Hematopoietic multipotent progenitor cell treated with erythropoietin and hydrocortisone succinate and interleukin-3 and kit ligand, for 4 days (in vitro differentiated cells): ENCODE measurements at places on chromosomes 3 and 15.

GRCh38 chr3:179045719-179046402, 25.7 kb downstream of the ZMAT3 start:
- no peak for DNase-seq

GRCh38 chr15:100849021-100849854, 30.4 kb upstream of the ALDH1A3 start:
- DNase-seq = peak; percentile 67

- no peak for DNase-seq
Measured at GRCh38 chr3:29026286-29026685, 254.6 kb upstream of the RBMS3 start.

DNA sequence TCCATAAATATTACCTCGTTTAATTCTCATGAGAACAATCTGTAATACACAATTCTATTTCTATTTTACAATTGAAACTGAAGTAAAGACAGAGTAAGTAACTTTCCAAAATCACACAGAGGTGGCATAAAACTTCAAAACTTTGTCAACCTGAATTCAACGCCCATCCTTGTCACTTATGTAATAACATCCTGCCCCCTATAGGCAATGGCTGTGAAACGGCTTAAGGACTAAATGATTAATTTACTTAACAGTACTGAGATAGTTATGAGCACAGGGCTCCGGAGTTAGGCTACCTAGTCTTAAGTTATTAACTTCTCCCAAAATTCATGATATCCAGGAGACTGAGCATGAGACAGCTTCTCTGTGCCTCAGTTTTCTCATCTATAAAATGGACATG, 293.1 kb upstream of the CHRM5 start:
- peak; percentile 87 for DNase-seq

- no peak for DNase-seq
Measured at GRCh38 chr15:63626955-63627354, 29.8 kb downstream of the FBXL22 start.

- peak; percentile 13 for DNase-seq
Measured at GRCh38 chr3:51141573-51141972, 243.5 kb upstream of the MANF start.

- DNase-seq = peak; percentile 59
Measured at GRCh38 chr15:74302821-74303359, 64.6 kb downstream of the CYP11A1 start.
